ENCODE measurements at places on chromosomes 16 and 17. TPM values are rescaled to one million over a fixed set of nuclear protein-coding genes. Genes with fewer than 3 reads are reported as not detected.

- DNase-seq = no peak
These were observed 18.0 kb downstream of the ITGAM start for GRCh38 chr16:31277659-31278260.

The HOXB4 gene
- not detected for total RNA-seq

DNA sequence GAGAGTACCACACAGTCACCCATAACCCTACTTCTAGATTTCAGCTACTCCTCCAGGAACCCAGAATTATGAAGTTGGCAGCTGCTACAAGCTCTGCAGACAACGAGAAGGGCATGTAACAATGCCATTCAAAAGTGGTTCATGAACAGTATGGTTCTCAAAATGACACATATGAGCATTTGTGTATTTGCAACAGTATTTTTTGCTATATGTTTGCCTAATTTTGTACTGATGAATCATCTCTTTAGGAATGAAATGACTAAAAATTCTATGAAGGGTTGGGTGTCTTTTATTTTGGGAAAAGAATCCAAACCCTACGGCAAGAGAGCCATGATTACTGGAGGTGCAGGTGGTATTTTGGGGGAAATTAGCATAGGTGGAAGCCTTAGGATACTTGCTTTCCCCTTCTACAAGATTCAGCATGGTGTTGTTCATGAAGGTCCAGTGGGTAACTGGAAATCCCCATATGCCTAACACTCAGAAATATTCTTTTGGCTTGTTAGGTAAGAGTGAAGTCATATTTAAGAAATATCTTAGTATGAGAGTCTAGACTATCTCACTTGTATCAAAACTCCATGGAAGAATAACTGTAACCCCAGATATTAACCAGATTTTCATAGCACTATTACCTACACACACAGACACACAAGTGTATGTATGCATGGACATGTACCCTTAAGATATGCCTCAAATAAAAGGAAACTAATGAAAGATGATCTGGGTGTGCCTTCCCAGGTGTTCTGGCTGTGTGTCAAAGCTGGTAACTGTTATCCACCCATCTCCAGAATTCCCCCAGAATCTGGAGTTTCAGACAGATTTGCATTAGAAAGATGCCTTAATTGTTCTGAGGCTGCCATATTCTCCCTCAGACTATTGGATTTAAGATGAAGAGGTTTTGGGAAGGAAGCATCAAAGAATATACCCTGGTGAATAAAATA is 688.2 kb upstream of the SOX9 start:
- DNase-seq = no peak

GRCh38 chr16:57681950-57682728 is 12.5 kb upstream of the DRC7 start:
- no peak for DNase-seq

Measured in NCI-H460 (cell line).